ENCODE measurements at places on chromosomes 16 and 17.

- no peak for DNase-seq
Observed at GRCh38 chr16:67538666-67539101, 10.1 kb downstream of the RIPOR1 start.

DNA sequence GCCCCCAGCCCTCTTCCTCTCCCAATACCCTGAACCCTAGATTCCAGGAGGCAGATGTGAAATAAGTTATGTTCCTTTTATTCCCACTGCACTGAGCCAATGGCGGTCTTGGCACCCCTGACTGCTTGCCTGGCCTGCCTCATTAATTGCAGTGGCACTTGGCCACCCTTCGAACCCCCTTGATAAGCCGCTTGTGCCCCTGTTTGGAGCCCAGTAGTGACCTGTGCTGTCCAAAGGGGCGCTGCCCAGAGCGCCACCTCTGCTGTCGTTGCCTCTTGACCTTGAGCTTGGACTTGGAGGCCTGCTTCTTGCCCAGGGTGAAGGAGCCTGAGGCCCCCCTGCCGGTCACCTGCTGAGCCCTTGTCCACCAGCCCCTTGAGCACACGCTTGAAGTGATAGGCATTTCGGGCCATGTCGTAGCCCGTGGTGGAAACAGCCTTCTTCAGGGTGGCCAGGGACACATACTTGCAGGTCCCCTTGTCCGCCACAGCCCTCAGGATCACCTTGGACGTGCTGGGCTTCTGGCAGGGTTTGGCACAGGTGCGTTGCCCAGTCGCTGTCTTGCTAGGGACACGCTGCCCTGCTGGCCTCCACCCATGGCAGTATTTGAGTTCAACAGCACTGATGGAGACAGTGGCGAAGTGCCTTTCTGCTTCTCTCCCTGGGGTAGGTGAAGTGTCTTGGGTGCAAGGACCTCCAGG, 5.7 kb downstream of the SGCA start:
- DNase-seq, result no peak

DNA sequence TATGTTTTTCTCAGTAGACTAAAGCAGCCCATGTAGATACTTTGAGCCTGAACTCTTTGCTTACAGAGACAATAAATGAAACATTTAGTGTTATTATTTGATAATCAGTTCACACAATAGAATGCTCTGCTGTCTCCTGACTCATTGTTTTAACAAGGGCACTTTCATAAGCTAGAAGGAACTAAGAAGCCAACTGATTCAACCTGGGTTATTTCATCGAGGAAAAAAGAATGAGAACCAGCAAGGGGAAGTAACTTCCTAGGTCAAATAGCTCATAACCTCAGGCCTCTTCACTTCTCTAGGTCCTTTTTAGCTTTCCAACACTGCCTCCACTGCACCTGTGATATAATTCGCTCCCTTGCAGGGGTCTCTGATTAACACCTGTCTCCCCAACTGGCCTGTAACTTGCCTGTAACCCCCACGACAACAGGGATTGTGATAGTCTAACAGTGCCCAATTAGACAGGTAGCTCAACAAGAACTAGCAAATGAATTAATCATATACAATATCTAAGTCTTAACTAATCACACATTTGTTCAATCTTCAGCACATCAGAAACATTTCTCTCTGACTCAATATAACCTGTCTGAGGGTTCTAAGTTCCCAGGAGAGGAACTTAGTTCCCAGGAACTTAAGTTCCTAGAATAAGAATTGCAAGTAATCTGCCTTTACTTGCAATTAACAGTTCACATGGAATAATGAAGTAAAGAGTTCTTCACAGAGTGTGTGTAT, 34.8 kb downstream of the RFFL start:
- no peak for DNase-seq

DNA sequence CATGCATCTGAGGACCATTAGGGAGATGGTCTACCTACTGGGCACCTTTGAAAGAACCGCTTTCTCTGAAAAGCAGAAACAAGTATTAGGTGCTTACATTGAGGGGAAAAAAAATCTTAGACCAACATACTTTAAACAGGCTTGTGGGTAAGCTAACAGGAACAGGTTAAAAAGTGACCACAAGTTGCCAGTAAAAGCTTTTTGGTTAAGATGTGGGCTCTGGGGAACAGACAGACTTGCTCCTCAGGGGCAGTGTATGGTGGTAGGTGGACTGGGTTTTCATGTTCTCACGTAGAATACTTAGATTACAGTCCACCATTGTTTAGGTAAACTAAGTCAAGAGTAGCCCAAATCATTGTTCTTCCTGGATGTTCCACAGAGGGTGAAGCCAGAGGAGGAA, 41.2 kb downstream of the REXO5 start:
- DNase-seq, result no peak

GRCh38 chr17:34171245-34171818, 83.8 kb upstream of the CCL2 start:
- DNase-seq, result peak; percentile 58

DNA sequence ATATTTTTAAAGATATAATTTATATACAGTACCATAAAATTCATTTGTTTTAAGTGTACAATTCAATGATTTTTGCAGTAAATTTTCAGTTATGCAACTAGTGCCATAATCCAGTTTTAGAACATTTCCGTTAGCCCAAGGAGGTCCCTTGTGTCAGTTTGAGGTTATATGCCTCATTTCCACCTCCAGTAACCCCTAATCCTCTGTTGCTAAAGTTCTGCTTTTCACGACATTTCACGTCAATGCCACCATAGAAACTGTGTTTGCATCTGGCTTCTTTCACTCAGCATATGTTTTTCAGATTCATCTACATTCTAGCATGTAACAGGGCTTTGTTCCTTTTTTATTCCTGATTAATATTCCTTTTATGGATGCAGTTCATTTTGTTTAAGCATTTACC, 42.4 kb upstream of the NUDT7 start:
- no peak for DNase-seq

DNA sequence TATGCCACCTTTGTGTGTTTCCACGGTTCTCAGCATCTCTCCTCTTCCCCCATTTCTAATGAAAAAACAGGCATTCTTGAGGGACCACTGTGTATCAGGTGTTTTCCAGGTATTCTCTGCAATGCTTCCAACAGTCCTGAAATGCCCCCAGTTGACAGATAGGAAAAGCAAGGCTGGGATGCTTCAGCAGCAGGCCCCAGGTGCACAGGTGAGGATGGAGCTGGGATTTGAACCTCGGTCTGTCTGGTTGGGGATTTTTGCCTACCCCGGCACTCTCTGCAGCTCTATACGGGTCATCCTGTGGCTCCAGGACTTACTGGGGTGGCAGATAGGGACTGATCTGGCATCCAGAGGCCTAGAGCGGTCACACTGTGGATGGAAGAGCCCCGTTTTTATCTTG, 180.5 kb upstream of the GSE1 start:
- no peak for DNase-seq

- DNase-seq, result no peak
Observed at GRCh38 chr16:1154291-1154886, 1.5 kb downstream of the CACNA1H start.

GRCh38 chr16:24689128-24689527, 40.3 kb upstream of the TNRC6A start:
- peak; percentile 69 for DNase-seq

GRCh38 chr16:24983561-24983960, 31.6 kb downstream of the ARHGAP17 start:
- no peak for DNase-seq

- no peak for DNase-seq
Observed at GRCh38 chr17:75819678-75820077, 24.5 kb downstream of the UNC13D start.

DNA sequence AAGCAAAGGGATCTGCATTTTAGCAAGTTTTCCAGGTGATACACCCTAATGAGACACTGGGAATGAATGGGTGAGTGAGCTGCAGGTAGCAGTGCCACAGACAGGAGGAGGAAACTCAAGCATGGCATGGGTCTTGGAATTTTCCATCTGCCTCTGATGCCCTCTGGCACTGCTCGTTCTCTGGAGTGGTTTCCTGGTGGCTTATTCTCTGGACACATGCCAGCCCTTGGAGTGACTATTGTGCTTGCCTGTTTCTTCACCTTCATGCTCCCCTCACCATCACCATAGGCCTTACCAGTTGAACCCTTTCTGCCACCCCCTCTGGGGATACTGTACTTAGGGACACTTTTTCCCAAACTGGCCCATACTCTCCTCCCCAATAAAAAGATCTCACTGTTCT, 1.6 kb downstream of the COASY start:
- no peak for DNase-seq

- no peak for DNase-seq
Observed at GRCh38 chr16:89448656-89449055, 41.7 kb downstream of the ANKRD11 start.

DNA sequence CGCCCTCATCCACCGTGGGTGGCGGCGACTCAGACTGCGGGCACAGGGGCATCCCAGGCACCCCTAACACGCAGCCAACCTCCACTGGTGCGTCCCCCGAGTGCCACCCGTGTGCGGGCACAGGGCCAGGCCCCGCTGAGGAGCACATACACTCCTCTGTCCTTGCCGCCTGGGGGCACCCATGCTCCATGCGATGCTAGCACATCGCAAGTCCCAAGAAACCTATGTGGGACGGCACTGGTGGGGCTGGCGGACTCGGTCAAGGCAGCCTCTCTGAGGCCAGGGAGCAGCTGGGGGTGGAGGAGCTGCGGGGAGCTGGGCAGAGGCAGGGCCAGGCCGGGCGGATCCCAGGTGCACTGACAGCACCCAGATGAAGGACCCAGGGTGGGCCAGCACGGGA, 4.0 kb downstream of the ZNF598 start:
- DNase-seq, result no peak

DNA sequence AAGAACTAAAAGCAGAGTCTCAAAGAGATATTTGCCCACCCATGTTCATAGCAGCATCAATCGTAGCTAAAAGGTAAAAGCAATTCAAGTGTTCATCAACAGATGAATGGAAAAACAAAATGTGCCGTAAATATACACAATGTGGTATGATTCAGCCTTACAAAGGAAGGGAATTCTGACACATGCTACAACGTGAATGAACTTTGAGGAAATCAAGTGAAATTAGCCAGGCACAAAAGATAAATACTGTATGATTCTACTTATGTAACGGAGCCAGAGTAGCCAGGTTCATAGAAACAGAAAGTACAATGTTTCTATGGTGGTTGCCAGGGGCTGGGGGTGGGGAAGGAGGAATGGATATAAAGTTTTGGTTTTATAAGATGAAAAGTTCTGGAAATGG, 57.8 kb upstream of the IL34 start:
- DNase-seq, result no peak

DNA sequence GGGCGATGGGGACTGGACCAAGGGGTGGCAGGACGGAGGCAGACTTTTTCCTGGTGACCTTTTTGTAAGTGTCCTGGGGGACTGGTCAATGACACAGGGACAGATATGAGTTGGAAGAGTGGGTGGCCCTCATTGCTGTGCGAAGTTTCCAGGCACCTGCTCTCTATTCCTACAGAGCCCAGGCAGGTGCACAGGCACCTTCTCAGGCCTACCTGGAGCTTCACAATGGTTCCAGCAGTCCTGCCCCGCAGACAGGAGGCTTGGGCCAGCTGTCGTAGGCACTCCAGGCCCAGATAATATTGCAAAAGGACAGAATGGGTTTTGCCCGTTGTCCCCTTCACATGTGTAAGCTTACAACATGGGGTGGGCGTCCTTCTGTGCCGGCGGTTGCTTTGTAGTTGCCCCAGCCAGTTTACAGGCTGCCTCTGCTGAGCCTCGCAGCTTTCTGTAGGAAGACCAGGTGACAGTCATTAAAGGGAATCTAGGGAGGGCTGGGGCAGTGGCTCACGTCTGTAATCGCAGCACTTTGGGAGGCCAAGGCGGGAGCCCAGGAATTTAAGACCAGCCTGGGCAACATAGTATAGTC, 84.3 kb downstream of the ARHGAP23 start:
- DNase-seq, result no peak

GRCh38 chr16:21161211-21161610, 2.7 kb downstream of the LDAF1 start:
- DNase-seq, result no peak

DNA sequence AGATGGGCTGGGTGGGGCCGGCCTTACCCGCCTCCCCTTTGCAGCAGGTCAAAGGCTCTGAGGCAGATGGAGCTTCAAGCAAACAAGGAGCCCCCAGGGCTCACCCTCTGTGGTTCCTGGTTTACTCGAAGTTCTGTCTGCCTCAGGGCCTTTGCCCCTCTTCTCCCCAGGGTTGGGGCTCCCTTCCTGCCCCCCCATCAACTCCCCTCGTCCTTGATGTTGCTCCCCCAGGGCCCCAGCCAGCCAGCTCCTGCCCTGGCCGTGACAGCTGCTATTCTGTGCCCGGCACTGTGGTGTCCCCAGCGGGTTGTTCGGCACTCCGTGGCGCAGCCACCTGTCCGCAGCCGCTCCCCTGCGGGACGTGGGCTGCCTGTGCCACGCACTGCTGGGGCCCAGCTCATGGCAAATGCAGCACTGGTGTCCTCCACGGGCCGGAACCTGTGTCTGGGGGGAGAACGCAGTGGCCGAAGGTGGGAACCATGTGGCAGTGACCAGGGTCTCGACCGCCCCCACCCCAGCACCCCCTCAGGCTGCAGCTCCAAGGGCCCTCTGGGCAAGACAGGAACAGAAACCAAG, 4.3 kb upstream of the METRN start:
- DNase-seq, result no peak

DNA sequence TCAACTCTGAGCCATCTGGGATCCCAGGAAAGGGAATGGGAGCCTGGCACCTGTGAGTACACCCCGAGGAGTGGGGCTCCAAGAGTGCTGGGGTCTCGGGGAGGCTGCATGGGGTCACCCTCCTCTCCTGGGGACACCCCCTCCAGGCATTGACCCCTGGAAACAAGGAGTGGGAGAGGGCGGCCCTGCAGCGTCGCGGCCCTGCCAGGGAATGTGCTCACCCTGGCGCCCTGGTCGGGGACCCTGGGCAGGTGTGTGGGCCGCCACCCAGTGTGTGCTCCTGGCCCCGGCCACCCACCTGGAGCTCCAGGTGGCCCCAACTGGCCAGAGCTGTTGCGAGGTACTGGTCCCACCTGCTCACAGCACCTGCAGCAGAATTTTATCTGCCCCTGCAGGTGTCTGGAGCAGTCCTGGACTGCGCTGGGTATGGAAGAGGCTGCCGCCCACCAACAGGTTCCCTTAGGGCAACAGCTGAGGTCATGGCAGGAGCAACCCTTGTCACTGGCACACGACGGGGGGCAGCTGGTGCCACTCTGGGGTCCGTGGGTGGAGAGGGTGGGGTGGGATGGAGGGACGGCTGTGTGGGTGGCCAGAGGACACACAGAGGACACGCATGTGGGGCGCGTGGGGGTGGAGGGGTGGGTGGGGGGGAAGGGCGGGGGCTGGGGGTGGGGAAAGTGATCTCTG, 5.4 kb upstream of the PABPN1L start:
- no peak for DNase-seq

DNA sequence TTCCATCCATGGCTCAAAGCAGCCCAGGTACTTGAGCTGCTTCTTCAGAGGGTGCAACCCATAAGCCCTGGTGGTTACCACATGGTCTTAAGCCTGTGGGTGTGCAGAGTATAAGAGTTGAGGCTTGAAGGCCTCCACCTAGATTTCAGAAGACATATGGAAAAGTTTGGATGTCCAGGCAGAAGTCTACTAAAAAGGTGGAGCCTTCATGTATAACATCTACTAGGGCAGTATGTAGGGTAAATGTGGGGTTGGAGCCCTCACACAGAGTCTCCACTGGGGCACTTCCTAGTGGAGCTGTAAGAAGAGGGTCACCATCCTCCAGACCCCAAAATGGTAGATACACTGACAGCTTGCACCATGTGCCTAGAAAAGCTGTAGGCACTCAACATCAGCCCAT, 120.9 kb downstream of the HS3ST3A1 start:
- no peak for DNase-seq

- peak; percentile 38 for DNase-seq
Observed at GRCh38 chr17:71237903-71238538, 882.8 kb upstream of the SOX9 start.

Data from SK-N-DZ (cell line).